ENCODE measurements at places on chromosomes 12 and 14. TPM values are rescaled to one million over a fixed set of nuclear protein-coding genes. Genes with fewer than 3 reads are reported as not detected.
A peak's percentile ranks its signal among the peaks of the same experiment; 100 is the strongest.

DNA sequence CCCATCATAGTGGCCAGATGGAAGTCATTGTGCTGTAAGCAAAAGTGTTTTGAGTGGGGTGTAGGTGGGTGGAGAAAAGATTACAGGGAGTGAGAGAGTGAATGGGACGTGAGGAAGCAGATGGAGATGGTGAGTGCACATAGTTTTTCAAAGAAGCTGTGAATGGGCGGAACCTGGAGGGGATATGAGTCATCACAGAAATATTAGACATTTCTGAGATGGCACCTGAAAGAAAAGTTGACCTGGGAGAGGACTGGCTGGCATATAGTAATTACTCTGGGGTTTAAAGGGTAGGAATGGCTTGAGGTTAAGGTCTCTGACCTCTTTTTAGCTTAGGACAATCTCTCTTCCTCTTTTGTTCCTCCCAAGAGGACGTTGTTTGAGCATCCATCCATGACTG is 50.5 kb downstream of the ANO4 start:
- H3K27ac ChIP-seq = no peak overlapping the region
- H3K36me3 ChIP-seq = no peaks in the 10 kb centered on the region

- no peak overlapping the region for H3K4me3 ChIP-seq
- no peaks in the 10 kb centered on the region for H3K27me3 ChIP-seq
- H3K27ac ChIP-seq = no peak overlapping the region
- peaks cover 25% of the 10 kb centered on the region for H3K4me1 ChIP-seq
These were observed 12.7 kb downstream of the CSRP2 start for GRCh38 chr12:76866151-76866567.

DNA sequence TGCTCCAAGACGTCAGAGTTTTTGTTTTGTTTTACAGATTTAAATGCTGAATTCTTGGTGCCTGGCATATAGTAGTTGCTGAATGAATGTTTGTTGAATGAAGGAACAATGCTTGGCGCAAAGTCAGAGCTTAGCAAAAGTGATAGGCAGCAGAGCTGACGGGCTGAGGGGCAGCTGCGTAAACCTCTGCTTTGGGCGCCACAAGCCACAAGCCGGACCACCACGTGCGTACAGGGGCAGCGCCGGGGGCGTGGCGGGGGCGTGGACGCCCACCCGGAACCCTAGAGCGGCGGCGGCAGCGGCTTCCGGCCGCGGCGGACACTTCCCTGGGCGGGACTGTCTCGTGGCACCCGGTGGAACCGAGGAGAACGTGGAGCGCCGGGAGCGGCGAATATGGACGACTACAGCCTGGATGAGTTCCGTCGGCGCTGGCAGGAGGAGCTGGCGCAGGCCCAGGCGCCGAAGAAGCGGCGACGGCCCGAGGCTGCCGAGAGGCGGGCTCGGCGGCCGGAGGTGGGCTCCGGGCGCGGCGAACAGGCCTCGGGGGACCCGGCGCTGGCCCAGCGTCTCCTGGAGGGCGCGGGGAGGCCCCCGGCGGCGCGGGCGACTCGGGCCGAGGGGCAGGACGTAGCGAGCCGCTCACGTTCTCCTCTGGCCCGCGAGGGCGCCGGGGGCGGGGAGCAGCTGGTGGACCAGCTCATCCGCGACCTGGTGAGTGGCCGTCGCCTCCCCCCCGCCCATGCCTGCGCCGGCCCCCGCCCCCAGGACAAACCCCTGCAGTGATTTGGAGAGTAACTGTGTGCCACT is at the start of gene FBXW8:
Gene FBXW8 (plus strand): TSS at position 306 of the 807 bp plus-strand sequence. CDS start 88 bp downstream, at position 394.
- peak within 1 kb of the TSS; percentile 78 for H3K27ac ChIP-seq
- DNase-seq = peak; percentile 97
- peaks cover 3% of the 10 kb centered on the region for H3K36me3 ChIP-seq
- H3K4me3 ChIP-seq = peak within 1 kb of the TSS; percentile 81
- H3K27me3 ChIP-seq = no peaks in the 10 kb centered on the region
- peaks cover 9% of the 10 kb centered on the region for H3K4me1 ChIP-seq

DNA sequence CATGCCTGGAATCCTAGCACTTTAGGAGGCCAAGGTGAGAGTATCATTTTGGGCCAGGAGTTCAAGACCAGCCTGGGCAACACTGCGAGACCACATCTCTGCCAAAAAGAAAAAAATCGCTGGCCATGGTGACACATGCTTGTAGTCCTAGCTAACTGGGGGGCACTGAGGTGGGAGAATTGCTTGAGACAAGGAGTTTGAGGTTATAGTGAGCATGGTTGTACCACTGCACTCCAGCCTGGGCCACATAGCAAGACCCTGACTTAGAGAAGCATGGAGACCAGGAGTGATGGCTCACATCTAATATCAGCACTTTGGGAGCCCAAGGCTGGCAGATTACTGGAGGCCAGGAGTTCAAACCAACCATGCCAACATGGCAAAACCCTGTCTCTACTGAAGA is 9.2 kb downstream of the PTGES3 start:
- H3K27ac ChIP-seq = peak overlapping the region; percentile 8
- H3K36me3 ChIP-seq = peaks cover 7% of the 10 kb centered on the region
- DNase-seq = no peak

GRCh38 chr14:89673512-89674225 is 256.6 kb upstream of the FOXN3 start:
- H3K36me3 ChIP-seq = no peaks in the 10 kb centered on the region
- peak; percentile 39 for DNase-seq
- H3K4me1 ChIP-seq = peaks cover 3% of the 10 kb centered on the region
- H3K27ac ChIP-seq = no peak overlapping the region
- H3K4me3 ChIP-seq = no peak overlapping the region

DNA sequence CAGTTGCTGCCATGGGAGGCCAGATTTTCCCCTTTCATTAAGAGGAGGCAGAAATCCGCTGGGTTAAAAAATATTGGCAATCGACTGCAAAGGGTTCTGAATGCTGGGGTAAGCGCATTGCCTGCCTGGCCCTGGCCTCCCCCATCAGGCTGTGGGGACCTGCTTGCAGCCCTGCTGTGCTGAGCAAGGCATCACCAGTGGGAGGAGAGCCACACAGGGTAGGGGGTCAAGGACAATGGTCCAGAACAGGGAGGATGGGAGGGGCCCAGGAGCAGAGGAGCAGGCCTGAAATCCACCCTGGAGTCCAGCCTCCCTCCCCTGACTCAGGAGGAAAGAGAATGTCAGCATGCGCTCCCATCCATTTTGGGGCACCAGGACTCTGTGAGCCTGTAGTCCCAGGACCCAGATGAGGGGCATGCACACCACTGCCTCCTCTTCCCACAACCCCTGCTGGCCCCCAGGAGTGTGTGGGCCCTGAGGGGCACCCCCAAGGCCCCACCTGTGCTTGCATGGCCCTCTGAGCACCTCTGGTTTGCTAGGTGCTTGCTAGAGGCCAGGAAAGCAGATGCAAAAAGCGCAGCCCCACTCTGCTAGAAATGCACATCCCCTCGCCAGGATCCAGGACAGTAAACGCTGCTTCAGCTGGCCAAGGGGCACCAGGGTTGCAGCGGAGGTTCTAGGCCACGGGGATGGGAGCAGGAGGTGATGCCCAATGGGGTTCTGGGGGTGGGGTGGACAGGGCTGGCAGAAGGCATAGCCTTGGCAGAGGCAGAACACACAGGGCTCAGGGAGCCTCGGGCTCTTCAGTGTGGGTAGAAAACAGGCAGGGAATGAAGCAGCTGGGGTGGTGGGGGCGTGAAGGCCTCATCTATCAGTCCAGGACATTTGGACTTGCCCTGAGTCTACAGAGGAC is 14.6 kb downstream of the TESC start:
- DNase-seq = no peak
- peaks cover 3% of the 10 kb centered on the region for H3K27me3 ChIP-seq
- H3K36me3 ChIP-seq = no peaks in the 10 kb centered on the region
- H3K4me1 ChIP-seq = no peaks in the 10 kb centered on the region
- H3K4me3 ChIP-seq = no peak overlapping the region

DNA sequence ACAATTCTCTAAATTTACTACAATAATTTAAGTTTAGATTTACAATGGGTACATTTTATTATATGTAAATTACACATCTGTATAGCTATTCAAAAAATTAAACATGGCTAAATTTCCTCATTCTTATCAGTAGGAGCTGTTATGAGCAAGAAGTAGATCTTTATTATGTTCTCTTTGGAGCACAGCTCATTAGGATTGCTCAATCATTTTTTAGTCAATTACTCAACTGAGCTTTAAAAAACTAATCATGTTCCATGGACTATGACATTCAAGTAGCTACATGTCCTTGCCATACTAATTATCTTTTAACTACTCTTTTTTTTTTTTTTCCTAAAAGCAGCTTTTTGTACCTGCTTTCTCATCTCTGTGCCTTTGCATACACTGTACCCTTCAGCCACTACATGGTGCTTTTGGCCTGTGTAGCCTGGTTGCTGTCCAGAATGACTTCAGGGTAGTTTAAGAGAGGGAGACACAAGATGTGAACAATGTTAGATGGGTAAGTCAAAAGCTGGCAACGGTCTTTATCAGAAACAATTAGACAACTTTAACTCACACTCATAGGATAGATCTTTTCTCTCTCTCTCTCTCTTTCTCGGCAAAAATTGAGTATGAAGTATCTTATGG is 69.0 kb downstream of the SSPN start:
- no peak for DNase-seq
- H3K4me1 ChIP-seq = no peaks in the 10 kb centered on the region
- no peaks in the 10 kb centered on the region for H3K36me3 ChIP-seq
- no peak overlapping the region for H3K27ac ChIP-seq
- no peaks in the 10 kb centered on the region for H3K27me3 ChIP-seq

- no peaks in the 10 kb centered on the region for H3K27me3 ChIP-seq
- peaks cover 73% of the 10 kb centered on the region for H3K36me3 ChIP-seq
- peak; percentile 89 for DNase-seq
- peak overlapping the region; percentile 87 for H3K27ac ChIP-seq
These were observed 16.3 kb downstream of the DYNC1H1 start for GRCh38 chr14:101980700-101981099.

- no peak for DNase-seq
- H3K27ac ChIP-seq = no peak overlapping the region
- H3K4me1 ChIP-seq = no peaks in the 10 kb centered on the region
- no peaks in the 10 kb centered on the region for H3K27me3 ChIP-seq
These were observed 9.8 kb upstream of the EML5 start for GRCh38 chr14:88802596-88802995.

- H3K27ac ChIP-seq = no peak overlapping the region
- no peaks in the 10 kb centered on the region for H3K27me3 ChIP-seq
- DNase-seq = no peak
- H3K4me3 ChIP-seq = no peak overlapping the region
- no peaks in the 10 kb centered on the region for H3K36me3 ChIP-seq
These were observed 181.3 kb downstream of the CCDC59 start for GRCh38 chr12:82176761-82177490.

- H3K4me3 ChIP-seq = peak overlapping the region; percentile 83
- peaks cover 24% of the 10 kb centered on the region for H3K4me1 ChIP-seq
- no peaks in the 10 kb centered on the region for H3K36me3 ChIP-seq
- peak; percentile 89 for DNase-seq
- H3K27ac ChIP-seq = peak overlapping the region; percentile 59
- no peaks in the 10 kb centered on the region for H3K27me3 ChIP-seq
These were observed 602 bp upstream of the FBXO33 start for GRCh38 chr14:39432619-39433451.

DNA sequence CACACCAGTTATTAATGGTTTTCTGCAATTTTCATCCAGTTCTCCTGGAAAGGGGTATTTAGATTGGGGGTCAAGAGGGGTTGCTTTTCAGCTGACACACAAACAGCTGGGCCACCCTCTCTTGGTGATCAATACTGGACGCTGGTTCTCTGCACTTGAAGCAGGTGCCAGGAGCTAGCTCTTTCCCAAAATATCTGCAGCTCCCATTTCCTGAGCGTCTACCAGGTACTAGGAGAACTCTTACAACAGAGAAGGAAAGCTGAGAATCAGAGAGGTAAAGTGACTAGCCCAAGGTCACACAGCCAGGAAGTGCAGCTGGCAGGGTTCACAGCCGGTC is 1.2 kb downstream of the TESC start:
- H3K27me3 ChIP-seq = peaks cover 63% of the 10 kb centered on the region
- no peak overlapping the region for H3K27ac ChIP-seq
- H3K4me1 ChIP-seq = no peaks in the 10 kb centered on the region
- DNase-seq = peak; percentile 53
- H3K4me3 ChIP-seq = no peak overlapping the region

- no peak for DNase-seq
- peaks cover 62% of the 10 kb centered on the region for H3K36me3 ChIP-seq
- no peaks in the 10 kb centered on the region for H3K27me3 ChIP-seq
- H3K4me1 ChIP-seq = no peaks in the 10 kb centered on the region
- H3K27ac ChIP-seq = no peak overlapping the region
- no peak overlapping the region for H3K4me3 ChIP-seq
These were observed 28.8 kb downstream of the POLE start for GRCh38 chr12:132658149-132658894.

- no peak overlapping the region for H3K4me3 ChIP-seq
- H3K36me3 ChIP-seq = no peaks in the 10 kb centered on the region
- no peaks in the 10 kb centered on the region for H3K27me3 ChIP-seq
- peaks cover 21% of the 10 kb centered on the region for H3K4me1 ChIP-seq
- H3K27ac ChIP-seq = peak overlapping the region; percentile 15
These were observed 5.6 kb downstream of the FBXO33 start for GRCh38 chr14:39426605-39427004.

- H3K4me3 ChIP-seq = no peak overlapping the region
- no peak for DNase-seq
- H3K27me3 ChIP-seq = no peaks in the 10 kb centered on the region
- peak overlapping the region; percentile 28 for H3K27ac ChIP-seq
- H3K4me1 ChIP-seq = peaks cover 14% of the 10 kb centered on the region
- H3K36me3 ChIP-seq = no peaks in the 10 kb centered on the region
These were observed 164.6 kb downstream of the GCH1 start for GRCh38 chr14:54738009-54738408.

Gene TAS2R19
- total RNA-seq = 7.6 TPM

Gene DPY19L2
- 2.7 TPM for total RNA-seq

Gene GPR33
- total RNA-seq = not detected

Gene GPR162
- total RNA-seq = 1.4 TPM

Gene PPP2R5C
- 101 TPM for total RNA-seq

Gene HIF1A
- 611 TPM for total RNA-seq
